ENCODE measurements at places on chromosomes 12 and 14. TPM values are rescaled to one million over a fixed set of nuclear protein-coding genes. Genes with fewer than 3 reads are reported as not detected.

Gene CBLN3
- total RNA-seq = 5.0 TPM

Gene GDF3
- total RNA-seq = 0.26 TPM

Gene EPYC
- total RNA-seq = not detected

Gene CLEC9A
- total RNA-seq = not detected

Gene IL22
- not detected for total RNA-seq

DNA sequence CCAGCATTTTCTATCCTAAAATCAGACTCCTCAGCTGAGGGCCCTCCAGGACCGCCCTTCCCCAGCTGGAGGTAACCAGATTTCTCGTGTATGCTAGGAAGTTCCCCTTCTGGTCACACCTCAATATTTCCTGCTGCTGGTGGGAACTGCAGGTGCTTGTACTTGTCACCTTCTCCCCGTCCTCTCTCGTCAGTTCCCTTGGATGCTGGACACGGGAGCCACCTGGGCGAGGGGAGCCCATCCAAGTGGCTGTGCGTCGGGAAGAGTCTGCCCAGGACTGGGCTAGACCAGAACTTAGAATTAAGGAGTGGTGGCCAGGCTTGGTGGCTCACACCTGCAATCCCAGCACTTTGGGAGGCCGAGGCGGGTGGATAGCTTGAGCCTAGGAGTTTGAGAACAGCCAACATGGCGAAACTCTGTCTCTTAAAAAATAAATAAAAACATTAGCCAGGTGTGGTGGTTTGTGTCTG lies 23.2 kb upstream of the KIF26A start:
- DNase-seq = no peak

DNA sequence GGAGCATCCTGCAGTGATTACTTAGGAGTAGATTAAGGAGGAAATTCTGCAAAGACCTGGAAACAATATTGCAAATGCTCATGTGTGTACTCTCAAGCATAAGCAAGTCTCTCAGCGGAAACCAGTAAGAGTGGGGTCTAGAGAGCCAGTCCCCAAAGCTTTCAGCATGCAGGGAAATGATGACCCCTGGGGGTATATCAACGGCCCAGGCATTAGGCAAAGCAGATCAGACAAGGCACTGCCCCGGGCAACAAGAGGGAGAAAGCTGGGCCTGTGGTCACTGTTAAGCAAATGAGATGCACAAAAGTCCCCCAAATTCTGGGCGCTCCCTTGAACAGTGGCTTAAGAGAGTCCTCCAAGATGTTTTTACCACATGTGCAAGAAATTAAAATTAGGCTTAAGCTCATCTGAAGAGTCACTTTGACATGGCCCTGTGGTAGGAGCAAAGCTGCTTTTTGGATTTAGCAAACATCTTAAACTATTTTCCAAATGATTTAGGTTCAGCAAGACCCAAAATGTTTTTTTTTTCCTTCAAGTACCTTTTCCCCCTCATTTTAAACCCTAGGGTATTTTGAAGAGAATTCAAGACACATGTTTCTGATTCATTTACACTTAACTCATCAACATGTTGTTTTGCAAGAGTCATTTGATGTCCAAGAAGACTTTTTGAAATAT lies 457.1 kb upstream of the TBX3 start:
- DNase-seq = no peak

DNA sequence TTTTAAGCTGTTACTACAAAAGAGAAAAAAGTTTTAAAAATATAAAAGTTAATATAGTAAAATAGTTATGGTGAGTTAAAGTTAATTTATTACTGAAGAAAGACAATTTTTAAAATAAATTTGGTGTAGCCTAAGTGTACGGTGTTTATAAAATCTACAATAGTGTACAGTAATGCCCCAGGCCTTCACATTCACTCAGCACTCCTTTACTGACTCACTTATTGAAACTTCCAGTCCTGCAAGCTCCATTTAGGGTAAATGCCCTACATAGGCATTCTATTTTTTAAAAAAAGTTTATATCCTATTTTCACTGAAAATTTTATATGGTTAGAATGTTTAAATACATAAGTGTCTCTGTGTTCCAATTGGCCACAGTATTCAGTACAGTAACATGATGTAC lies 769.5 kb upstream of the NOVA1 start:
- DNase-seq = no peak

All from mesenteric fat pad (tissue), 1 donor.